ENCODE measurements at places on chromosomes 6 and 20.

- DNase-seq = no peak
Observed at GRCh38 chr6:131761060-131761761, 46.6 kb upstream of the ENPP1 start.

DNA sequence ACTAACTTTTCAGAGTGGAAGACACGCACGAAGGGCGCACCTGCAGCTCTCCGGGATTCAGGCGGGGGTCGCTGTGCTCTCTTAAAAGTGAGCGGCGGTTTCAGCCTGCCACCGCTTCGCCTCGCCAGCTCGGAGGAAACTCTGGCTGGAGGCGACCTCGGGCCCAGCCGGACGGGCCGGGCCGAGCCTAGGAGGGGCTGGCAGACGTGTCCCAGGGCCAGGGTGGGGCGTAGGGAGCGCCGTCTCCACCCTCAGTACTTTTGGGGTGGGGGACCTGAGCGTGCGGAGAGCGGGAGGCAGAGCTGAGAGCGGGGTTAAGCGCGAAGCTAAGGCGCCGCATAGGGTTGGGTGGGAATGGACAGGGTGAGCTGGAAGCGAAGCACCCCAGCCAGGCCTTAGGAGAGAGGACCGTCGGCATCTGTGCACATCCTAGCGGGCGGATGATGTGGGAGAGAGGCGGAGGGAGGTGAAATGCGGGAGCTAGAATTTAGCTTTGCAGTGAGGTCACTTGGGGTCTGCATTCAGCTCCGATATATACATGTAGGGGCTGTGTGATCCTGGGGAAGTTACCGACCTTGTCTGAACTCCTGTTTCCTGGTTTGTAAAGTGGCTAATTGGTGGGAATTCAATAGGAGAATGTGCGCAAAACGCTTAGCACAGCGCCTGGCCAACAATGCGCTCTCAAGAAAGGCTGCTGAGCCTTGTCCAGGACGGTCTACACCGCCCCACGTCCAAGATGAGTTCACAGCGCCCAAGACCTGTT lies 6.5 kb upstream of the TFAP2A start:
- no peak for DNase-seq

- DNase-seq = no peak
Observed at GRCh38 chr6:579339-579738, 77.6 kb downstream of the HUS1B start.

GRCh38 chr6:125850361-125850760 lies 59.6 kb downstream of the NCOA7 start:
- DNase-seq = no peak

DNA sequence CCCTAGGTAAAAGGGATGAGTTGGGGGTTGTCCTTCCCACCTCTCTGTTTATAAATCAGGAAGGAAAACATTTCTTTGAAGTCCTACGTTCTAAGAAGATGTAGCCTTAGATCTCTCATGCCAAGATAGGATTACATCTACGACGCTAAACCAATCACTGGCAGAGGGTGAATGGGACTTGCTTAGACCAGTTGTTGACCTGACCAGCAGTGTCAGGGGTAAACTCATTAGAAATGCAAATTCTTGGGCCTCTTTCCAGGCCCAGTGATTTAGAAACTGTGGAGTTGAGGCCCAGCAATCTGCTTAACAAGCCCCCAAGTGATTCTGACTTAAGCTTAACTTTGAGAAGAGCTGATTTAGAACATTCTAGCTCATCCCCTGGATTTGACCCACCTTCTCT lies 147.1 kb upstream of the THEMIS start:
- no peak for DNase-seq

DNA sequence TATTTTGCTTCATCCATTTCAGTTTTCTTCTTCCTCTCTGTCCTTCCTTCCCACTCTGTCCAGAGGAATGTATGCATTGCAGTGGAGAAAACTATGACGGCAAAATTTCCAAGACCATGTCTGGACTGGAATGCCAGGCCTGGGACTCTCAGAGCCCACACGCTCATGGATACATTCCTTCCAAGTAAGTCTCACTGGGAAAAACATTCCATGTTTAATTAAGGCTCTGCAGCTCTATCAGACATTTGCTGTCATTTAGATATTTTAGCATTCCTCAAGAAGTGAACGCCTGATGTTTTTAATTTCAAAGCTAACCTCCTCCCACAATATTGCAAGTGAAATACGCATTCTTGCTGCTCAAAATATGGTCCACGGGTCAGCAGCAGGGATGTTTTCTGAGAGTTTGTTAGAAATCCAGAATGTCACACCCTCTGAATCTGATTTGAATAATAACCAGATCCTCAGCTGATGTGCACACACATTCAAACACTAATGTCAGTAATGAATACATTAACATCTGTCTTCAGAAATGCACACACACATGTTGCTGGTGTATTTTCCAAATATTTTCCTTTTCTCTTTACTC lies 12.8 kb downstream of the PLG start:
- DNase-seq = no peak

DNA sequence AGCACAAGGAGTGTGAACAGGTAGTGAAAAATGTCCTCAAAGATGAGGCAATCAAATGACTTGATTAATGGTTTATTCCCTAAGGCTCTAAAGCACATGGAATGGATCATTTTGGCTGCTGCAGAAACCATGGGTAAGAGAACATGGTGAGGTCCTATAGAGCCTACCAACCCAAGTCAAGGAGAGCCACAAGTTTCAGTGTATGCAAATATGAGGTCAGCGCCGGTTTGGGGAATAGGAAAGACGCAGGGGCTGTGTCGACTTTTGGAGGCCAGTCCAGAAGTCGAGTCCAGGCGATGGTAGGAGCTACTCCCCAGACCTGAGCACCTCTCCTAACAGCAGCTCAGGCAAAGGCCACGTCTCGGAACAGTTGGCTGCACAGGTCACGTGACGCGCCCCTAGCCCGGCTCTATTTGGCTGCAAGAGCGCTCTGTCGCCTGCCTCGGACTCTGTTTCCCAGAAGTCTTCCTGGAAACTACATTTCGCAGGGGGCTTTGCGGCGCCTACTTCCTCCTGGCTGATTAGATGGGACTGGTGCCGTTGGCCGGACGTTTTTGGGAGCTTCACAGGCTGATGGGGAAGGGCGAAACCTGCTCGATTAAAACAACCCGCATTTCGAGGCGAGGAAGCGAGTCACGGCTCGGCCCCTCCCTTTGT lies 74.4 kb upstream of the CHD6 start:
- peak; percentile 49 for DNase-seq

- peak; percentile 42 for DNase-seq
Observed at GRCh38 chr6:111973118-111973761, 80.7 kb upstream of the CCN6 start.

- no peak for DNase-seq
Observed at GRCh38 chr6:30447237-30447636, 42.1 kb upstream of the HLA-E start.

DNA sequence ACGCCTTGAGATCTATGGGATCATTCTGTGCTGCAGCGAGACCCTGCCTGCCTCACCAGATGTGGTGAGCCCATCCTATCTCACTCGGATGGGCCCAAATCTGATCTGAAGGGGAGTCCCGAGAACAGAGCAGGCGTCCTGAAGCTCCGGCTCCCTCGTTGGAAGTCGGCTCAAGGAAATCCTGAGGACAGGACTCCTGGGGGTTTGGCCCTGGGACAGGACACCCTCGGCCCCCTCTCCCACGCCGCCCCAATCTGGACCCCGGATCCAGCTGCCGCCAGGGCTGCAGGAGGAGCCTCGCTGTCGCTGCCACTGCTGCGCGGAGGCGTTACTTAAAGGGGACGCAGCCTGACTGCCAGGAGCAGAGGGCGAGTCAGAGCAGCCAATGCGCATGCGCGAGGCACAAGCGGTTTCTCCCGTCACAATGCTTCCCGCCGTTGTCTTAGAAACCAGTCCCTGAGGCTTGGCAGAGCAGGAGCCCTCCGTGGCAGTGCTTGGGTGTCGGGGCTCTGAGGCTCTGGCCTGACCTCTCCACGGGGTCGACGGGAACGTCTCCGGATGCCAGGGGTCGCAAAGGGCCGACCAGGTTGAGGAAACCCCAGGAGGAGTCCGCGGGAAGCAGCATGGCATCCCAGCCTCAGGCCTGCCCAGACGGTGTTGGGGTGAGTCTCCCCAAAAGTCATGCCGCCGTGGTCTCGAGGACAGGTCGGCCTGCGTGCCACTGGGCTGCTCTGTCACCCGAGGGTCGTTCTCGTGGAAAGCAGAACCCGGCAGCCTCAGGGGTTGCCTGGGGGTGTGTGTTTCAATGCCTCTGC lies 1567.8 kb upstream of the DEFB115 start:
- no peak for DNase-seq

DNA sequence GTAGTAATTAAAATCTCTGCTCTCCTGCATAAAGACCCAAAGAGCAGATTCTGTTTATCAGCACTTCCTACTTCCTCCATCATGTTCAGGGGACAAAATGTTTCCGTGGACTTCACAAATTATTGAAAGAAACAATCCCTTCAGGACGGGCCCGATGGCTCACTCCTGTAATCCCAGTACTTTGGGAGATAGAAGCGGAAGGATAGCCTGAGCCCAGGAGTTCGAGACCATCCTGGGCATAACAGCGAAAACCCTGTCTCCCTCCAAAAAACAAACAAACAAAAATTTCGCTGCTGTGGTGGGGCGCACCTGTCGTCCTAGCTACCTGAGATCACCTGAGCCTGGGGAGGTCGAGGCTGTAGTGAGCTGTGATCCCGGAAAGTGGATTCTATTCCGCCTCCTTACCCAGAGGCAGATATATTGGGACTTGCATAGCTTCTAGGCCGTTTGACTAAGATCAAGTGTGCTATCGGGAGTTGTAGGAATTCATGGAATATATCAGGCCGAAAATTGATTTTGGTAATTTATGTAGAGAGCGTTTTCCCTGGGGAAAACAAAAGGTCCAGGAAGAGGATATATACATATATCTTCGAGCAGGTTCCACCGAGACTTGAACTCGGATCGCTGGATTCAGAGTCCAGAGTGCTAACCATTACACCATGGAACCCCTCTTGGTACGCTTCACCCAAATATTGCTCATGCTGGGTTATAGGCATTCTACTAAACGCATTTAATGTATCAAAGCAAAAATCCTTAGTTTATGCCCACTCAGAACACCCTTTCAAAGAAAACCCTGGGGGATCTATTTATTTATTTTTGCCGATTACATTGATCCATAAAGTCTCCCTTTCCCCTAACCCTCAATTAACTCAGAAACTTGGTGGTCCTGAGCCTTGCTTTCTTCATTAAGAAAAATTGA lies 74.5 kb upstream of the ZNF184 start:
- DNase-seq = no peak

- DNase-seq = no peak
Observed at GRCh38 chr6:21730533-21730932, 137.0 kb downstream of the SOX4 start.

DNA sequence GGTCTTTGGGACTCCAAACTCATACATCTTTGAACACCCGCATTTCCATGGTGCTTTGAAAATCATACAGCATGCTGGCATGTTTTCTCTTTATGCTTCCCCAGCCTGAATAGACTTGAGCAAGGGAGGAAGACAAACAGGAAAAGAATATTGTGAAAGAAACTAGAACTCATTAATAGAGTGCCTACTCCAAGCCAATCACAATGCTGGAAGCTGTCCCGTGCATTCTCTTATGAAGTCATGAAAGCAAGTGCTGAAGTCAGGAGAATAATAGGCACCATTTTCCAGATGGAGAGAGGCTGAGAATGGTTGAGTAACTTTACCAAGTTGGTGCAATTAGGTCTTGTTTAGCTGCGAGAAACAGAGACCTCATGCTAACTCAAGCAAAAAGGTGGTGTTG lies 102.5 kb upstream of the PTPRT start:
- DNase-seq = no peak

GRCh38 chr20:47357296-47358038 lies 968 bp upstream of the ZMYND8 start:
- DNase-seq = peak; percentile 51

GRCh38 chr20:41057999-41058673 lies 29.5 kb downstream of the TOP1 start:
- no peak for DNase-seq

DNA sequence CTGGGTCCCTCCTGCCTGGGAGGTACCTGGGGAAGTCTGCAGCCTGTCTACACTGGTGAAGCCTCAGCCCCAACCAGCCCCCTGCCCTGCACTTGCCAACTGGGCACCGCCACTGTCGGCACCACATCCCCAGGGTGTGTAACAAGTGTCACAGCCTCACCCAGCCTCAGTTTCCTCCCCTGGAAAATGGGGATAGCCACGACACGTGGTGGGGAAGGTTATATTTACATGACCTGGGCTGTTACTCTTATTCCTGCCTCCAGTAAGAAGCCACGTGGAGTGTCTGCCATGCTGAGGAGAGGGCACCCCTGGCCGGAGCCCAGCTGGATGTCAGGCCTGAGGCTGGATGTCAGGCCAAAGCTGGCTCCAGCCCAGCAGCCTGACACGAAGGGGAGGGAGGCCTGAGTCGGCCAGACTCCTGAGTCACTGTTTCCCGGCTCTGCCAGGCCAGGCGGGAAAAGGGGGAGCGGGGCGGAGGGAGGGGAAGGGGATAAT lies 44.9 kb downstream of the SNAI1 start:
- no peak for DNase-seq

GRCh38 chr6:18269253-18269652 lies 4.9 kb upstream of the DEK start:
- DNase-seq = no peak

GRCh38 chr6:148001844-148002642 lies 340.6 kb upstream of the SASH1 start:
- no peak for DNase-seq

- DNase-seq = no peak
Observed at GRCh38 chr6:111173341-111173740, 86.0 kb downstream of the SLC16A10 start.

DNA sequence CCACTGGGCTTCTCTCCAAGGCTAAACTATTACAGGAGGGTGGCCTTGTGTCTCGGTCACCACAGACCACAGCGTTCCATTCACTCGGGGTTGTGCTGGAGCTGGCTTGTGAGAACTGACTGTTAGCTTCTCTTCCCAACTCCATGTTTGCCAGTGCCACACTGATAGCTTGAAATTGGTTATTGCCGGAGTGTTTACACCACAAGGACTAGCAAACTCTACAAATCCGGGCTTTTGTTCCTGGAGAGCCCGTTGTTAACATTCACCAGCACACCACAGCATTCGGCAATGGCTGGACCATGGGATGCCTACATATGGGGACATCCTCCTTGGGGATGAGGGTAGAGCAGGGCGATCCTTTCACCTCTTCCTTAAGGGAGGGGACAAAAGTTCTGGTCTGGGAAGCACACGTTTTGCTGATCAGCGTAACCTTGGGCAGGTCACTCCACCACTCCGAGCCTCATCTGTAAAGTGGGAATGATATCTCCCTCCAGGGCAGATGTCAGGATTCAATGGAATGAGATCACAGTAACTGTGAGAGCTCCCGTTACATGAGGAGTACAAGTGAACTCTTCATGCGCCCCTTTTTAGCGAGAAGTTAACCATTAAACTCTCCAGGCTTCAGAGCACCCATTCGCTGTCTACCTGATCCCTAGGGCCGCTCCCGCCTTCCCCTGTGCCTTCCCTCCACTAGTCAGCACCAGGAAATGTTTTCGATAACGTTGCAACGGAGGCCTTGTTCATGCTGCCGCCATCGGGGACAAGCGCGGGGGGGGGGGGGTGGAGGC lies 41.7 kb upstream of the TTPAL start:
- no peak for DNase-seq

GRCh38 chr6:147441751-147442150 lies 66.7 kb upstream of the SAMD5 start:
- DNase-seq = no peak

GRCh38 chr6:160041608-160042007 lies 72.7 kb downstream of the IGF2R start:
- DNase-seq = no peak

Measured in stimulated activated CD4-positive, alpha-beta T cell treated with anti-CD3 and anti-CD28 coated beads, TNF-alpha, amount 100 ng/mL, for 1 hour (primary cell).